ENCODE measurements at places on chromosomes 4 and X. TPM values are rescaled to one million over a fixed set of nuclear protein-coding genes. Genes with fewer than 3 reads are reported as not detected.

- DNase-seq = no peak
These were observed 91.8 kb downstream of the PLAC1 start for GRCh38 chrX:134566506-134566905.

The ADGRL3 gene
- polyA plus RNA-seq = 22.4 TPM

DNA sequence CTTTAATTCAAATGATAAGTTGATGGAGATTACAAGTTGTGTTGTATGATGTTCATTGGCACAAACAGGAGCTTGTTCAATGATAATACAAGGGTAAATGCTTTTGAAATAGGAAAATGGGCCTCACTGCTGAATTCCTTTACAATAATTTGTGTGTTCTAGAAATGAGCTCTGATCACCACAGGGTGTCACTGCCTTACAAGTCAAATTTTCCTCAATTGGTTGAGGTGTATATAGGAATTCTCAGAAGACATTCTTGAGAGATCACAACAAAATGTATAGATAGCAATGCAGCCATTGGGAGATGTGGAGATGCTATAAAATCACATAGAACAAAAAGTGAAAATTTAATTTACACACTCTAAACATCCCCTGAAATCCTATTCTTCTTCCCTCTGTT, 49.6 kb downstream of the KLF8 start:
- DNase-seq = peak; percentile 1

GRCh38 chr4:133839326-133839725, 362.3 kb downstream of the PABPC4L start:
- no peak for DNase-seq
